ENCODE measurements at places on chromosomes 11 and 22.

- peak; percentile 73 for DNase-seq
Measured at GRCh38 chr11:58905721-58906547, 33.4 kb upstream of the GLYATL1 start.

DNA sequence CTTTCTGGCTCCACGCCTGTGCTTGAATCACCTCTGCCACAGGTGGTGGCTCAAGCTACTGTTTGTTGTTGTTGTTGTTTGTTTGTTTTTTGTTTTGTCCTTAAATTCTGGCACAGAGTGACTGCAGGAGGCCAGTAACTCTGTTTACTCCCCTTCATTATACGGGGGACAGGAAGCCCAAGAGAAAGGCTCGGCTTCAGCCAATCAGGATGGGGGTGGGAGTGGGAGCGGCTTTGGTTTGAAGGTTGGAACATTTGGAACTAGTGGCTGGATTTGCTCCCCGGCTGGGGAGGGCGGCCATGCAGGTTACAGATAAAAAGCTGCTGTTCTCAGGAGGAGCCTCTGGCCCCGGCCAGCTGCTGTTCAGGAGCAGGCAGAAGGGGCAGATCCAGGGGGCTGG, 19.7 kb upstream of the CABP2 start:
- no peak for DNase-seq

DNA sequence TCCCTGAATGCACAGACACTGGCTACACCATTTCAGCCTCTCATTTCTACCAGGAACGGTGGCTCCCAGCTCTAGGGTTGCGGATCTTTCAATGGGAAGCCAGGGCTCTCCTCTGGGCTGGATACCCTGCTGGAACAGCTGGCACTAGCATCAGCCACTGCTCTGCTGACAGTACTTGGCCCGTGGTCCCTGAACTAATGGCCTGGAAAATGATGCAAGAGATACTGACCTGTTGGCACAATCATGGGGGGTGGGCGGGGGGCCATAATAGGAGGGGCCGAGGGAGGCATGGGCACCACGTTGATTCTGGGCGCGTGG, 10.7 kb upstream of the TBC1D10A start:
- no peak for DNase-seq

- no peak for DNase-seq
Measured at GRCh38 chr11:15726221-15726746, 611.6 kb downstream of the INSC start.

DNA sequence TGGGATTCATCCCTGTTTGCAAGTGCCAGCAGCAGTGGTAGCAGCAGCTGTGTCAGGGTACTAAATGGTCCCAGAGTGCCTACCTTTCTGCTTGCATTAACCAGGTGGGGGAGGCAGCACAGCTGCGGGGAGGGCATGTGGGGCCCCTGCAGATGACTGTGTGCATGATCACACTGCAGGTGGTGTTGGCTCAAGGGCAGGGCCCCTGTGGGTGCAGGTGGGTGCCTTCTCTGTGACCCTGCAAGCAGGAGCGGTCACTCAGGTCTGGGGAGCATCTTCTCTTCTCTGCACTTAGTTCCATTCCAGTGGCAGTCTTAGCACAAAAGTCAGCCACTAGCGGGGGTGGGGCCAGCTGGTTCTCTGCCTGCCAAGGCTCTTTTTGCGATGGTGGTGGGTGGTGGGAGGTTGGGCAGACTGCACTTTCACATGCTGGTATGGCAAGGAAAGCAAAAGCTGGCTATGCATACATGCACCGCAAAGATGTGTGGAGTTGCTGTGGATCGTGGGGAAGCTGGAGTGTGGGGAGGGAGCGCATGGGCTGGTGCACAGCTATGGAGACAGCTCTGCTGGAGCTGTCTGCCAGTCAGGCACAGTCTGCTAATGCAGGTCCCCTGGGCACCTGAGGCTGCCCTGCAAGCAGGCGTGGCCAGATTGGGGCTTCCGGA, 157.1 kb downstream of the DYNC2H1 start:
- no peak for DNase-seq

DNA sequence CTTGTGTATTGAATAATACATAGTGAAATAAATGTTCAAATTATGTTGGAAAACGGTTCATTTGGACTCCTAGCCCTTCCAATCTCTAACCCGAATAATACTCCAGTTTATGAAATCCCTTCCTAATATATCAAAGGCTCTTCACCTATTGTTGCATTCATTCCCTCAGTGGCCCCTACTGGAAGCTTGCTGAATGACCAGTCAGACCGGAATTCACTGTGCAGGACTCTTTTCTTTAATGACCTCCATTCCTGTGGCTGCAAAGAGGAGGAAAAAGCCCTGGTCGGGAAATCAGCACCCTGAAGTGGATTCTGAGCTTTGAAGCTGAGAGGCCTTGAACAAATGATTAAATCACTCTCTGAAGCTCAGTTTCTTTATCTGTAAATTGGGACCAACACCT, 19.1 kb upstream of the RCN1 start:
- peak; percentile 43 for DNase-seq

DNA sequence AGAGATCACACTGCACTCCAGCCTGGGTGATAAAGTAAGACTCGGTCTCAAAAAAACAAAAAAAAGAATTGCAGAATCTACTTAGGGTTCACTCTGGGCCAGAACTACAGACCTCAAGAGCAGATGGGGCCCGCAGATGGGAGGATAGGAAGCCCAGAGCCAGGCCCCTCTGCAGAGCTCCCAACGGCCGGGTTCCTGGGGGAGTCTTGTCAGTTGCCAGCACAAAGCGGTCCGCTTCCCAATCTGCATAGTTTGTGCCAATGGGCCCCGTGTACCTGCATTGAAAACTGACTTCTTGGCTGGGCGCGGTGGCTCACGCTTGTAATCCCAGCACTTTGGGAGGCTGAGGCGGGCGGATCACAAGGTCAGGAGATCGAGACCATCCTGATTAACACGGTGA, 1.7 kb upstream of the CHID1 start:
- no peak for DNase-seq

DNA sequence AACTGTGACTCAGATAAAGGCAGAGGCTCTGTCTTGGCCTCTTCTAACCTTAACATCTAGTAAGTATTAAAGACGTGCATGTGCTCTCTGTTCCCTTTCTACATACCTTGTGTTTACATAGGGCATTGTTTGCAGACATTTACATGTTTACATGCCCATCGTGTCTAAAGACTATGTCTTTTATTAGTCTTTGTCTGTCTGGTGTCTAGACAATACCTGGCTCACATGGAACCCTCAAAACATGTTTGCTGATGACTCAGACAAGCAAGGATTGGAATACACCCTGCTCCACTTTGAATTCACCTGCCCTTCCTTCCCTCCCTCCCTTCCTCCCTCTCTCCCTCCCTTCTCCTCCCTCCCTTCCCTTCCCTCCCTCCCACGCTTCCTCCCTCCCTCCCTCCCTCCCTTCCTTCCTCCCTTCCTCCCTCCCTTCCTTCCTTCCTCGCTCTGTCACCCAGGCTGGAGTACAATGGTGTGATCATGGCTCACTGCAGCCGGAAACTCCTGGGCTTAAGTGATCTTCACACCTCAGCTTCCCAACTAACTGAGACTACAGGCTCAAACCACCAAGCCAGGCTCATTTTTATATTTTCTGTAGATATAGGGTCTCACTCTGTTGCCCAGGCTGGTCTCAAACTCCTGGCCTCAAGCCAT, 23.7 kb upstream of the SORL1-AS1 start:
- DNase-seq: no peak

DNA sequence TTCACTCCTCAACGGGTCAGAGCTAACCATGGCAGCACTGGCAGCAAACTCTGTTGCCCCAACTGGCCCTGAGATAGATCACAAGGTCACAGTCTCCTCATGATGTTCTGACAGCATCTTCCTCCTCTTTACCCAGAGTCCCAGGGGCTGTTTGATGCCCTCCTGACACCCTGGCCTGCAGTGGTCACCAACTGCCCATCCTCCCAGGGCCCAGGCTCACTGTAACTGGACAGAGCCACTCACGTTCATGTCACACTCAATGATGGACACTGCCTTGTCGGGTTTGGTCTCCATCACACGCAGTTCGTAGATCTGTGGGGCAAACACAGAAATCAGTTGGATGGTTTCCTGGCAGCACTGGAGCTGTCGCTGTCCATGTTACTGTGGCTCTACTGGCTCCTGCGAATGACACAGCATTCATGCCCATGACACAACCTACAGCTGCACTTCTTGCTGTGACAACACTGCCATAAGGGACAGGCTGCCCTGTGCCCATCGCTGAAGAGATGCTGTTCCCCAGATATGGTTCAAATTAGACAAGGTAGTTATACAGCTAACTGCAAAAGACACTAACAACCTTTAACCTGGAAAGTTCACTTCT, 10.4 kb upstream of the C22orf39 start:
- no peak for DNase-seq

Measured in AG09309 (cell line).